Mammary epithelial cell (primary cell): ENCODE measurements at places on chromosomes 6 and 20. TPM values are rescaled to one million over a fixed set of nuclear protein-coding genes. Genes with fewer than 3 reads are reported as not detected.

XKR7 gene
- total RNA-seq, result not detected

GRCh38 chr20:745683-746301 is 22.5 kb downstream of the SLC52A3 start:
- DNase-seq, result no peak

GRCh38 chr6:118252474-118252873 is 295.6 kb upstream of the PLN start:
- DNase-seq, result no peak

- no peak for DNase-seq
These were observed 154.9 kb upstream of the CARMIL1 start for GRCh38 chr6:25124216-25124715.

- DNase-seq, result peak; percentile 48
These were observed 96.6 kb downstream of the HAO1 start for GRCh38 chr20:7843613-7844012.

DNA sequence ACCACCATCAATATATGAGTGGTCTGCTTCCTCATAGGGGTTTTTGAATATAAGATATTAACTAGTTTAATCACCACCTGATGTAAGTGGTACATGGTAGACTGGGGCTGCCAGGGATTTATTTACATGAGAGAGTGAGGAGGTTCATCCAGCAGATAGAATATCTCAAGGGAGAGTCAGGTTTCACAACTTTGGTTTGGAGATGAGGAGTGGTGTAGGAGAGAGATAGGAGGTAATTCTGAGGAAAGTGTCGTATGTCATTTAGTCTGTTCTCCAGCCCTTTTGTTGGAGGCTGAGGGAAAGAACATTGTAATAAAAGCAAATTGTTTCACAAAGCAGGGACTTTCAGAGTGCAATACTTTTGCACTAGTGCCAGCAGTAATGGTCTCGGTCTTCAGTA is 16.8 kb downstream of the L3MBTL3 start:
- DNase-seq, result no peak

DNA sequence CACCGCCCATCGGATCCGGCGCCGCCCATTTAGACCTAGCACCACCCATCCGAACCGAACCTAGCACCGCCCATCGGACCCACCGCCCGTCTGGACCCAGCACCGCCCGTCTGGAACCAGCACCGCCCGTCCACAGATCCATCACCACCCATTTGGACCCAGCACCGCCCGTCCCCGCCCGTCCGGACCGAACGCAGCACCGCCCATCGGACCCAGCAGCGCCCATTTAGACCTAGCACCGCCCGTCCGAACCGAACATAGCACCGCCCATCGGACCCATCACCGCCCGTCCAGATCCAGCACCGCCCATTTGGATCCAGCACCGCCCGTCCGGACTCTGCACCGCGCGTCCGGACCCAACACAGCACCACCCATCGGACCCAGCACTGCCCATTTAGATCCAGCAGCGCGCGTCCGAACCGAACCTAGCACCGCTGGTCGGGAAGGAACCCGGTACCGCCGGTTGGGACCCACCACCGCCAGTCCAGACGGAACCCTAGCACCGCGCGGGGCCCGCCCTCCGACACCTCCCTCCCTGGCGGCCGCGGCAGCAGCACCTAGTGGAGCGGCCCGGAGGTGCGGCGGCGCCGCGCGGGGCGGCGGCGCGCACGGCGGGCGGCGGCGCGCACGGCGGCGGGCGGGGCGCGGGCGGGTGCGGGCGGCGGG is 348 bp upstream of the AFDN start:
- peak; percentile 55 for DNase-seq
